Stimulated activated effector memory CD8-positive, alpha-beta T cell treated with anti-CD3 and anti-CD28 coated beads, Interleukin-12 subunit alpha, Interleukin-12 subunit beta, amount 100 ng/mL, for 72 hours (primary cell): ENCODE measurements at places on chromosomes 11 and 22.
A peak's percentile ranks its signal among the peaks of the same experiment; 100 is the strongest.

DNA sequence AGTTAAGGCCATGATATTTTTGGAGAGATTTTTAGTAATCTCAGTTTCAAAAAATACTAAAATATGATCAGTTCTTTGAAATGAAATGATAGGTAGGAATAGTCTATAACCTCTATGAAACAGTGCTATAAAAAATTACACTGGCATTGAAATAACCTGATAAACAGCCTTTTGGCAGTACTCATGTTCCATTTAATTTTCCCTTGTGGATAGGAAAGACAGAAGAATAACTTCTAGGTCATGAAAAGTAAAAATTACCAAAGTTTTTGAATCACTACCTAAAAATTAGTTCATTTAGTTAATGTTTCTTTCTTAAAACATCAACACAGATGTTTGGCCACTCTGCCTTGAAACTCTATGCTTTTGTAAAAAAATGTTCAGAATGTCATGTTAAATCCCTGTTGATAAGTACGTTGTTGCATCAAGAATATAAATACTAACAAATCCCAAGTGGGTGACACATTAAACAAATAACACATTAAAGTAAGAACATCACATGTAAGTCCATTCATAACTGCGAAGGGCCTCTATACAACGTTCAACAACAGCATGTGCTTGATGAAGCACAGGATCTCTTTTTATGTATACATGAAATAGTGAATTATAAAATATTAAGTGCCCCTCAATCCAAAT is 290.2 kb downstream of the SWAP70 start:
- DNase-seq = no peak

GRCh38 chr11:123995119-123995518 is at the start of gene OR10G6:
OR10G6 (minus strand) TSS chr11:123995161; CDS start chr11:123995161, 0 bp downstream.
- no peak for DNase-seq

DNA sequence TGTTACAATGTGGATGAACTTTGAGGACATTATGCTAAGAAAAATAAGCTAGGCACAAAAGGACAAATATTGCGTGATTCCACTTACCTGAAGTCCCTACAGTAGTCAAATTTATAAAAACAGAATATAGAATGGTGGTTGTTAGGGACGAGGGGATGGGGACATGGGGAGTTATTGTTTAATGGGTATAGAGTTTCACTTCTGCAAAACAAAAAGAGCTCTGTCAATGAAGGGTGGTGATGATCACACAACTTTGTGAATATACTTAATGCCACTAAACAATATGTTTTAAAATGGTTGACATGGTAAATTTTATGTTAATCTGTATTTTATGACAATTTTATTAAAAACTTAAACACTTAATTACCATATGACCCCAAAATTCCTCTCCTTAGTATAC is 26.1 kb downstream of the INTS4 start:
- DNase-seq = no peak

DNA sequence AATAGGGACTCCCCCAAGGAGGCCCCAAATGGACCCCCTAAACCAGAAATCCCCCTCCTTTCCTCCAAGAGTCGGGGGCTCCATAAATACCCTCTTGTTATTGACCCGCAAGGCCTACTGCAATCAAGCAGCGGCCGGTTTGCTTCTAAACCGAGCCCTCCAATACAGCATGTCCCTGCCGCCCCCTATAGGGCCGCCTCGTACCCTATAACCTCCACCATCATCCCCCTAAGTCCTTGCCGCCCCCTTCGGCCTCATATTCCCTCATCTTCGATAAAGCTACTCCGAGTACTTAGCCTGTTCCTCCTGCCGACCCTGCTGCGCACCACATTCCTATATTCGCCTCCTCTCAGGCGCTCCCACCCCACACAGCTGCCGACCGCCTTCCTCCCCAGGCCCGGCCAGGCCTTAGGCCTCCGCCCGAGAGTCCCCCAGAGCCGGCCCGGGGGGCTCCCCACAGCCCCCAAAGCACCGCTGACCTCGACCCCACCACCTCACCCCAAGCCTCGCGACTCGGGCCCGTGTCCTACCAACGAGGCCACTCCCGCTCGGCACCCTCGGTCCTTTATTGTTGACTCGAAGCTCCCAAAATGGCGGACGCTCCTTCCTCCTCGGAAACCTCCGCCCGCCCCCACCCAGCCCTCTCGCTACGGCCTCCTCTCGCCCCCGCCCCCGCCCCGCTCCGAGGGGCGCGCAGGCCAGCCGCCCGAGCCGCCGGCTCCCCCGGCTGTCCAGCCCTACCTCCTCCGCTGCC is 430 bp downstream of the DDX6 start:
- peak; percentile 86 for DNase-seq

GRCh38 chr11:96316869-96317268 is 26.1 kb downstream of the MAML2 start:
- no peak for DNase-seq

GRCh38 chr11:118533769-118534729 is 3.1 kb downstream of the TMEM25 start:
- no peak for DNase-seq

GRCh38 chr11:134521001-134521400 is 109.0 kb upstream of the B3GAT1 start:
- DNase-seq = no peak

DNA sequence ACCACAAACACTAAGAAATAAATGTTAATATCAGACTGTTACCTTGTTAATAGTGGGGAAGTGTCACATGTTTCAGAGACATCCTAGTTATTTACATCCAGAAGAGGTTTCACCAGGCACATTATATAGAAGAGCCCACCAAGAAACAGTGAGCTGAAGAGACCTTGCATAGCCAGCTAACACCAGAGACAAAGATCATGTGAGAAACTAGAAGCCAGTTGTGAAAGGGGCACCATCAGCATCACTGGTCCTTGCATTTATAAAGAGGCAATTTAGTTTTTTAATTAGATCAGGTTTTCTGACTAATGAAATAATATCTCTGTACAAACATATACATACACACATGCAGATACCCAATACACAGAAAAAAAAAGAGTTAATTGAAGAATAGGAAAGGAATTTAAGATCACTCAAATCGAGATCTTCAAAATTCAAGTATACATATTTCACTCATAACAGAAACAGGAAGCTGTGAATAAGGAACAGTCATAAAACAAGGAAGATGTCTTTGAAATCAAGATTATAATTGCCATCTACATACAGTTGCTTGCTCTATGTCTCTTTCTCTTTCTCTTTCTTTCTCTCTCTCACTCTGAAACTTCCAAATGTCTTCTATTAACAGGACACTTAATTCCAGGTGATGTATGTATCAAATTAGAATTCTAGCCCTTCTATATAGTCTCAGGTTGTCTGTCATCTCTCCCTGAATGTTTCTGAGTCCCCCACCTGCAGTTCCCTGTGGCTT is 348.7 kb downstream of the ETS1 start:
- DNase-seq = no peak

- no peak for DNase-seq
Measured at GRCh38 chr11:116339306-116340098, 433.3 kb downstream of the BUD13 start.

DNA sequence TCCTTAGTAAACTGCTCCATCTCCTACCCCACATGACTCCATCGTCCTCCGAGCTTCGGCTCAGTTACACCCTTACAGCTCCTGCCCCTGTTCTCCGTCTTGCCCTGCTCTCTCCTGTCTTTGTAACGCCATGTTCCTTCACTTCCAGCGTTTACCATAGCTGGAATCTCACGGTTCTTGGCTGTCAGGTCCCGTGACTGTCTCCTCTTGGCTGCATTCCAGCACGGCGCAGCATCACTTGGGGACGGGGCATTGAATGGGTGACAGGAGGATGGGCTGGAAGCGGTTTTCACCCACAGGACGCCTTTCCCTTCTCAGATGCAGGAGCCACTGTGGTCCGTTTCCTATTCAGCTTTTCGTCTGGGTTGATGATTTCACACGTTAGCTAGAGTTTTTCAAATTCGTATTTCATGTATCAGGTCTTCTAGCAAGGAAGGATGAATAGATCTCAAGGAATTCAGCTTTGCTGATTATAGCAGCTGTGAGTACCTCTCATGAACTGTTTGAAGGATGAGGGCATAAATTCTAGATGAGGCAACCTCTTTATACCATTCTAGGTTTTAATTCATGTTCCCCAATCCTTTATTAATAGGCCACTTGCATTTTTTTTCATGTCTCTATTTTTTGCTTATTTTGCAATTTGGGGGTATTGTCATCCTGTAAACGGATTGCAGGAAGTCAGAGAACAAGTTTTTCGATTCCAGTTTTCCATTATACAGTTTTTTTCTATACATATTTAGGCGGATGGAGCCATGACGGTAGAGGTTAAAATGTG is 29.1 kb downstream of the ZBED4 start:
- no peak for DNase-seq

- DNase-seq = no peak
Measured at GRCh38 chr11:15707971-15708370, 593.2 kb downstream of the INSC start.

GRCh38 chr11:87255589-87255988 is 217.9 kb downstream of the TMEM135 start:
- DNase-seq = no peak

DNA sequence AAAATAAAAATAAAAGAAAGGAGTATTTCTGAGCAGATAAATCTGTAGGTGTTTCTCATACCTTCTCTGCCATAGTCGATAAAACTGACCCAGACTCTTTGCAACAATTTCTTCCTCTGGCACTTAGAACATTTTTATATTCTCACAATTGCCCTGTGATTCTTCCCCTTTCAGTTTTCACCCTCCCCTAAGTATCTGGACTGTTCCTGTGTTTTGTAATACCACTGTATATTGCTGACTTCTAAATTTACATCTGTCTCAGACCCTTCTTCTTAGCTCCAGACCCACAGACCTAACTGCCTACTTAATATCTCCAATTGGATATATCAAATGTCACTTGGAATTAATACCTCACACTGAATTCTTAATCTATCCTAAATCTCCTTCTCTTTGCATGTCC is 133.4 kb upstream of the DDI1 start:
- no peak for DNase-seq

DNA sequence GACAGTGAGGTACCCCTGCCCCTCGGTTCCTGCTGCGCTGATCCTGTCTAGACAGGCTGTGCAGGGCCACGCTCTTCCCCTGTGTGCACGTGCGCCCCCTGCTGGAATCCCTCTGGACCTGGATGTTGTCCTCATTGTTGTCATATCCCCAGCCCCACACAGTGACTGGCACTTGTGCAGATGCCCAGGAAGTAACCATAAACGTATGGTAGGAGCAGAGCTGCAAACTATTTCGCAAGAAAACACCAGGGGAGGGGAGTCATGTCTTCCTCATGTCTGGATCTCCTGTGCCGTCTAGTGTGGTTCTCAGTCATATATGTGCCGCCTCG is 114.7 kb downstream of the CRYBB2 start:
- peak; percentile 63 for DNase-seq

GRCh38 chr11:36346562-36347383 is 50.7 kb downstream of the PRR5L start:
- no peak for DNase-seq

DNA sequence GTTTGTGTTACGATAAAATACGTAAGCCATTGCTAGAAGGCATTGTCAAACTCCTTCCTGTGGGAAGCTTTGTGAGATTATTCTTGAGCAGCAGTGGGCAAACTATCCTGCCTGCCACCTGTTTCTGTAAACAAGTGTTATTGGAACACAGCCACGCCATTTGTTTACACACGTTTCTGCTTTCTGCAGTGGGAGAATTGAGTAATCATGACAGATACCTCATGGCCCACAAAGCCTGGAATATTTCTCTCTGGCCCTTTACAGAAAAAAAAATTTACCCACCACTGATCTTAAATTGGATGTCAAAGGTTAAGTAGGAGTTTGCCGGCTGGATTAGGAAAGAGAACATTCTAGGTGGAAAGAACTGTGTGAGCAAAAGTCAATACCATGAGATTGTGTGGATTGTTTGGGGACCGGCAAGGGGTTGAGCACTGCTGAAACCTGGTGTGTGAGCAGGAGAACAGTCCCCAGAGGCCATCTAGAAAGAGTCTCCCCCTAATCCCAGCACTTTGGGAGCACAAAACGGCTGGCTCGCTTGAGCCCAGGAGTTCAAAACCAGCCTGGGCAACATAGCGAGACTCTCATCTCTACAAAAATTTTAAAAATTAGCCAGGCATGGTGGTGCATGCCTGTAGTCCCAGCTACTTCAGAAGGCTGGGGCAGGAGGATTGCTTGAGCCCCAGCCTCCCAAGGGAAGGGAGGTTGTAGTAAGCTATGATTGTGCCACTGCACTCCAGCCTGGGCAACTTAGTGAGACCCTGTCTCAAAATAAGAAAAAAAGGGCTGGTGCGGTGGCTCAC is 6.0 kb upstream of the PLA2G6 start:
- DNase-seq = no peak

- no peak for DNase-seq
Measured at GRCh38 chr11:58471892-58472291, 29.9 kb upstream of the OR5B12 start.

GRCh38 chr11:124946735-124947141 is 7.3 kb upstream of the CCDC15 start:
- DNase-seq = no peak

- no peak for DNase-seq
Measured at GRCh38 chr11:127972816-127973215, 614.5 kb downstream of the ETS1 start.

GRCh38 chr11:47732271-47732670 is 17.1 kb upstream of the AGBL2 start:
- DNase-seq = no peak

DNA sequence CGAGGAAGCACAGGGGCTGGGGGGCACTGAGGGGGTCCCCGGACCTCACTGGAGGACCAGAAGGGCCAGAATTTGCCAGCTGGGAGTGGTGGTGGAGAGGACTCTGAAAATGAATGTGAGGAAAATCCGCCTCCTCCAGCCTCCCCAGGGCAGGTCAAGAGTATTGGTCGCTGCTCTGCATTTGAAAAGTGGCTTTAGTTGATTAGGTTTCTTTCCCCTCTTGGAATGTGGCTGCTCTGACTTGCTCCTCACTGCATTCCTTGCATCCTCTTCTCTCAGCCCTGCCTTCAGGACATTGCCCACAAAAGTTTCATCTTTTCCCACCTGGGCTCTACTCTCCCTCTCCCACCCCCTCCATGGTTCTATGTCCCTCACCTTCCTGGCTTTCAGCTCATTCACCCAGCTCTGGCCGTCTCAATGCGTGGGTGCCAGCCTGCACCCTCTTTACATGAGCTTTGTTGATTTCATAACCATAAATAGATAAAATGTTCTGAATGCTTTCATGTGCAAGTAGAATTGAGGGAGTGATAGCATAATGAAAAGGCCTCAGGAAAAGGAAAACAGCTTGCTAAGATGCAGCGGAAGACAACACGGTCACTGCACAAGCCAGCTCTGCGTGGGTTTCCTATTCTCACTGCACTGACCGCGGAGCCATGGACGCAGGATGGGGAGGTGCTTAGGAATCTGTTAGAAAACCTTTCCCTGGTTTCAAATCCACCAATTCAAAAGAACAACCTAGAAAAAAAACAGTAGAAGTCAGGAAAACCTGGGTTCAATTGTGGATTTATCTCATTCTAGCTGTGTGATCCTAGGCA is 6.5 kb upstream of the NPAS4 start:
- DNase-seq = no peak

GRCh38 chr22:49587421-49587820 is 240.3 kb downstream of the BRD1 start:
- DNase-seq = no peak
